ENCODE measurements at places on chromosomes 7 and 10. TPM values are rescaled to one million over a fixed set of nuclear protein-coding genes. Genes with fewer than 3 reads are reported as not detected.

The CCDC172 gene
- total RNA-seq = not detected

DNA sequence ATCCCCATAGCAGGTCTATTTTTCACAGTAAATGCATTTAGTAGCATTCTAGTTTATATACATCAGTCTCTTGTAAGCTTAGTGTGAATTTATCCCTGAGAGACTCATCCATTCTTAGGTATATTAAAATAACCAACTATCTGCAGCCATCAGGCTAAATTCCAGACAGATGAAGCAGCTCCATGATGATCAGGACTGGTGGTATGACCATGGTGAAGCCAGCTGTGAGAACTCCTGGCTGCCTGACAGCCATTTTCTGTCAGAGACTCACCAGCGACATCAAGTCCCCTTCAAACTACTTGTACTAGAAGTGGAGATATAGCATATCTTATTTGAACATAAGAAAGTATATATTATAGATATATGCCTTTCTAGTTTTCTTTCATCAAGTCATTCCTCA, 70.3 kb upstream of the GSDME start:
- H3K27ac ChIP-seq = no peak overlapping the region
- no peaks in the 10 kb centered on the region for H3K27me3 ChIP-seq
- H3K36me3 ChIP-seq = peaks cover 40% of the 10 kb centered on the region
- DNase-seq = no peak

DNA sequence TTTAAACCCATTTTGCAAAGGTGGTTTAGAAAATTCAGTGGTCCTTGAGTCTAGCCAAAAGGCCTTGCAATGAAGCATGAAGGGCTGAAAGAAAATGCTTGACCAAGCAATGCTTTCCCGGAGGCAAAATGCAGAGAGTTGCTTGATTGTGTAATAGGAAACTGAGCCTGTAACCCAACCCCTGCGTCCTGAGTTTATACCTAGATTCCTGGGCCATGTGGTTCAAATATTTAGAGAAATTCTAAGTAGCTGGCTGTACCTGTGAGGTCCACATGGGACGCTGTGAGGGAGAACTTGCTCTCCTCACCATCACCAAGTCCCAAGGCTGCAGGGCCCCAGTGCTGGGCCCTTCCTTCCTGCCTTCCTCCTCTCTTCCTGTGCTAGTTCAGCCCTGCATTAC, 45.7 kb downstream of the CXCL12 start:
- no peaks in the 10 kb centered on the region for H3K4me1 ChIP-seq
- peaks cover 8% of the 10 kb centered on the region for H3K27me3 ChIP-seq
- no peak overlapping the region for H3K4me3 ChIP-seq

DNA sequence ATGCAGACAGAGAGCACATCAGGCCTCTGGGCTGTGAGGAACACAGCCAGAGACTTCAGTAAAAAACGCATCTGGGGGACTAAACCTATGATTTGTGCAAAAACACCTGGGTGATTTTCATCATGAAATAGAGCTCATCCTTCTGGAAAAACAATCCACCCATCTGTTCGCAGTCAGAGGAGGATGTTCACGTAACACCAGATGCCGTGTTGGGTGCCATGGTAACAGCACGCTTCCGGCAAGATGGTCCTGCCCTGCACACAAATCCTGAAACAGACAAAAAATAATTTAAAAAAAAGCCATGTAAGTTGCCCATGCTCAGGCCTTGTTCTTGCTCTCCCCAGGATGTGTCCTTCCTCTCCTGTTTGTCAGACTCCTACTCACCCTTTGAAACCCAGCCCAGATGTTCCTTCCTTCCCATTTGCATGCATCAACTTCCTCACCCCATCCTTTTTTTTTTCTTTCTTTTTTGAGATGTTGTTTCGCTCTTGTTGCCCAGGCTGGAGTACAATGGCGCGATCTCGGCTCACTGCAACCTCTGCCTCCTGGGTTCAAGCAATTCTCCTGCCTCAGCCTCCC, 28.3 kb upstream of the GNA12 start:
- H3K27me3 ChIP-seq = no peaks in the 10 kb centered on the region
- H3K4me1 ChIP-seq = peaks cover 57% of the 10 kb centered on the region
- no peak for DNase-seq
- no peak overlapping the region for H3K27ac ChIP-seq

GRCh38 chr7:155490697-155491628, 33.0 kb downstream of the EN2 start:
- H3K36me3 ChIP-seq = peaks cover 2% of the 10 kb centered on the region
- no peak overlapping the region for H3K27ac ChIP-seq
- peaks cover 34% of the 10 kb centered on the region for H3K27me3 ChIP-seq
- H3K4me3 ChIP-seq = peak overlapping the region; percentile 59
- DNase-seq = peak; percentile 55

GRCh38 chr10:108544500-108545120, 1378.7 kb downstream of the XPNPEP1 start:
- no peak overlapping the region for H3K4me3 ChIP-seq
- H3K36me3 ChIP-seq = no peaks in the 10 kb centered on the region
- H3K4me1 ChIP-seq = no peaks in the 10 kb centered on the region
- no peaks in the 10 kb centered on the region for H3K27me3 ChIP-seq
- peak; percentile 42 for DNase-seq
- no peak overlapping the region for H3K27ac ChIP-seq

The COL26A1 gene
- total RNA-seq = not detected

DNA sequence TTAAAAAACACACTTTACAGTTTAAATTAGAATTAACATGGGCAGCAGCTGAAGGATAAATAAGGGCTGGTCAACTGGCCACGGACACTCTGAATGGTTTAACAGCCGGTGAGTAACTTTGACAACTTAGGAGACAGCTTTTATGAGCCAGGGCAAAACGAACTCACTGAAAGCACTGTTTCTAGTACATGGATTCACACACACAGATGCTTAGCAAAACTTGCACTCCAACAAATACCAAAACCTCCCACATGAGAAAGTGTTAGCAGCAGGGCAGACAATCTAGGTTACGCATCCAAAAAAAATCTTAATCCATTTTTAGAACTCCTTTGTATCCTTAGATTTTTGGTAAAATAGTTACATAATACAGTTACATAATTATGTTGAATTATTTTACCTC, 486.4 kb downstream of the PHTF2 start:
- no peaks in the 10 kb centered on the region for H3K36me3 ChIP-seq
- H3K27ac ChIP-seq = no peak overlapping the region
- H3K4me3 ChIP-seq = no peak overlapping the region

DNA sequence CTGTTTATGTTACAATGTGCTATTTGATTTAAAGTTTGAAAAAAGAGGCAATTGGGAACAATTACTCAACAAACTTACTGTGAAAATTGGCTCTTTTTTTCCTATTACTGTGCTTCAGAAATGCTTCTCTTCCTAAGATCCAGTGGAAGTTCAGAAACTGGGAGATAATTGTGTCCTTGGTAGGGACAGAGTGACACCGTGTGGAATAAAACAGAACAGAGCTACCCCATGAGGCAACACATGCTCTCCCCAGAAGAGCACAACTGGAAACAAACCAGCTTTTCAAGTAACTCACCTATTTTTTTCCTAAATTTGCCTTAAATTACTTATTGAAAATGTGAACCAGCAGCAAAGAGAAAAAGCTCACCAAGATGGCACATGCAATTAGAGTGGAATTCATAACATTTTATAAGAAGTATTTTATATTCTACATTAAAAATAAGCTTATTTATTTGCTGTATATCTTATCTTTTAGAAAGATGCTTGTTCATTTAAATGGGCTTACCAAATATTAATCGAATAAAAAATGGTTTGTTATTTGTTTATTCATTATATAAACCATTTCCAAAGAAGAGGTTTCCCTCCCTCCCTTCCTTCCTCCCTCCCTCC, 346.1 kb upstream of the ANKRD30A start:
- no peaks in the 10 kb centered on the region for H3K4me1 ChIP-seq
- H3K27ac ChIP-seq = no peak overlapping the region
- no peaks in the 10 kb centered on the region for H3K36me3 ChIP-seq
- H3K27me3 ChIP-seq = no peaks in the 10 kb centered on the region
- H3K4me3 ChIP-seq = no peak overlapping the region

The SEMA3E gene
- not detected for total RNA-seq

The CDC14C gene
- total RNA-seq = not detected

The ZPBP gene
- not detected for total RNA-seq

- DNase-seq = no peak
- H3K27ac ChIP-seq = no peak overlapping the region
- H3K36me3 ChIP-seq = no peaks in the 10 kb centered on the region
- H3K4me1 ChIP-seq = no peaks in the 10 kb centered on the region
- no peaks in the 10 kb centered on the region for H3K27me3 ChIP-seq
These were observed 309.2 kb downstream of the GFRA1 start for GRCh38 chr10:115963848-115964247.

DNA sequence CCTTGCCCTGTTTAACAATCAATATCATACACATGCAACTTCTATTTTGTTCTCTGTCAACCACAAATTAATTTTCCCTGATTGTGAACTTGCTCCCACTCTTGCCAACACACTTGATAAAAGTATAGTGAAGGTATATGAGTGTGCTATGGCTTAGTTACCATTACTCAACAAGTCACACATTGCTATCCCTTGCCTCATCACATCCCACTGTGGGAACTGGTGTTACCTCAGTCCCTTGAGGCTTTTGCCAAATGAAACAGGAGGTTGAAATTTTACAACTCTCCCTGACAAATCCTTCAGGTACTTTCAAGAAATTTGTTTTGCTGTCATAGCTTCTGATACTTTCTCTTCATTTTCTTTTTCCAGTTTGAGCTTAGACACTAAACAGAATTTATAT, 472.5 kb upstream of the SEMA3D start:
- no peak overlapping the region for H3K4me3 ChIP-seq
- H3K36me3 ChIP-seq = no peaks in the 10 kb centered on the region
- DNase-seq = no peak

DNA sequence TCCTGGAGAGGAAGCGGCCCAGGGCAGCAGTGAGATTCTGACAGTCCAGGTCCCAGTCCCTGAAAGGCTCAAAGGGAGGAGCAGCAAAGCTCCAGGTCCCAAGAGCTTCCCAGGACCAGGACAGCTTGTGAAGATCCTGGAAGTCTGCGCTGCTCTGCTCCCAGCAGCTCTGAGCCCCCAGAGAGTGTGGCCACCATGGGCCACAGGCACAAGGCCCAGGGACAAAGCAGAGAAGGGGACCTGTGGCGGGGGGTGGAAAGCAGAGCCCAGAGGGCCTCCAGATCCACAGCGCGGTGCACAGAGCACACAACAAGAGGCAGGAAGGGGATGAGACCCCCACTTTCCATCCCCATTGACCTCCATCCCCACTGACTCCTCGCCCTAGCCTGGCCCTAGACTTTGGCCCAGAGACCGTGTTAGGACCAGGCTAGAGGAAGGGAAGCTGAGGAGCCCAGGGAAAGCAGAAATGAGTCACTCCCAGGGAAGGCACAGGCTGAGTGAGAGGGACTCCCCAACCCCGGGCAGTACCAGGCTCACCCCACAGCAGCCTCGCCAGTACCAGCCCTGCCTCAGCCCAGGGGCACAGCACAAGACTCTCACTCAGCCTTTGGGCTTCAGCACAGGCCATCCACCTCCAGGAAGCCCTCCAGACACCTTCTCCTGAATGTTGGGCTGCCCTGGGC, 75.5 kb downstream of the GRID1 start:
- no peaks in the 10 kb centered on the region for H3K4me1 ChIP-seq
- DNase-seq = no peak
- H3K36me3 ChIP-seq = no peaks in the 10 kb centered on the region
- no peak overlapping the region for H3K27ac ChIP-seq
- no peak overlapping the region for H3K4me3 ChIP-seq

The SLC29A4 gene
- 0.42 TPM for total RNA-seq

- no peaks in the 10 kb centered on the region for H3K36me3 ChIP-seq
- H3K4me3 ChIP-seq = no peak overlapping the region
- no peaks in the 10 kb centered on the region for H3K27me3 ChIP-seq
- H3K4me1 ChIP-seq = no peaks in the 10 kb centered on the region
These were observed 42.7 kb downstream of the SPDYE5 start for GRCh38 chr7:75534727-75535307.

The PHKG1 gene
- 3.8 TPM for total RNA-seq

The SPDYE8 gene
- total RNA-seq = not detected

- no peaks in the 10 kb centered on the region for H3K36me3 ChIP-seq
- peak overlapping the region; percentile 61 for H3K4me3 ChIP-seq
- peak overlapping the region; percentile 23 for H3K27ac ChIP-seq
These were observed 56.4 kb upstream of the GNAI1 start for GRCh38 chr7:80078159-80078731.

GRCh38 chr7:27324246-27324645, 81.6 kb downstream of the EVX1 start:
- H3K27me3 ChIP-seq = peaks cover 17% of the 10 kb centered on the region
- no peaks in the 10 kb centered on the region for H3K36me3 ChIP-seq

The VAX1 gene
- total RNA-seq = not detected

DNA sequence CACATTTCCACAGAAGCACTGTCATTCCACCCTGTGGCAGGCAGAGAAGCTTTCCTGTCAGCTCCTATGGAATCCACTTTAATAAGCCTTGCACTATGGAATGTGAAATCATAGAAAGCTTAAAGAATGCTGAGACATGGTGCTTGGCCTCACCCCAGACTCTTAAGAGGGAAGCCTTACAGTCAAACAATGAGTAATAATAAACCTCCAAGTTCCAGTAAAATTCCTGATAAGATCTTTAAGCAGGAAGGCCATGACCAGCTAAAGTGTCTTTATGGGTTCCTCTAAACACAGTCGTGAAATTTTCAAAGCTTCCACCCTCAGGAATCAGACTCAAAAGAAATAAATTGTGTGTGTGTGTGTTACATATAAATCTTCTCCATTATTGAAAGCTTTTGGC, 11.9 kb upstream of the TEX36 start:
- H3K36me3 ChIP-seq = no peaks in the 10 kb centered on the region
- H3K4me3 ChIP-seq = no peak overlapping the region
- H3K4me1 ChIP-seq = no peaks in the 10 kb centered on the region
- no peak overlapping the region for H3K27ac ChIP-seq
- peaks cover 8% of the 10 kb centered on the region for H3K27me3 ChIP-seq

The BLNK gene
- not detected for total RNA-seq

The C10orf105 gene
- 0.36 TPM for total RNA-seq

The CDHR1 gene
- total RNA-seq = 1.4 TPM

GRCh38 chr10:75592151-75592787, 160.8 kb downstream of the LRMDA start:
- H3K27ac ChIP-seq = no peak overlapping the region
- H3K27me3 ChIP-seq = peaks cover 12% of the 10 kb centered on the region
- no peak overlapping the region for H3K4me3 ChIP-seq
- no peak for DNase-seq
- H3K4me1 ChIP-seq = no peaks in the 10 kb centered on the region

DNA sequence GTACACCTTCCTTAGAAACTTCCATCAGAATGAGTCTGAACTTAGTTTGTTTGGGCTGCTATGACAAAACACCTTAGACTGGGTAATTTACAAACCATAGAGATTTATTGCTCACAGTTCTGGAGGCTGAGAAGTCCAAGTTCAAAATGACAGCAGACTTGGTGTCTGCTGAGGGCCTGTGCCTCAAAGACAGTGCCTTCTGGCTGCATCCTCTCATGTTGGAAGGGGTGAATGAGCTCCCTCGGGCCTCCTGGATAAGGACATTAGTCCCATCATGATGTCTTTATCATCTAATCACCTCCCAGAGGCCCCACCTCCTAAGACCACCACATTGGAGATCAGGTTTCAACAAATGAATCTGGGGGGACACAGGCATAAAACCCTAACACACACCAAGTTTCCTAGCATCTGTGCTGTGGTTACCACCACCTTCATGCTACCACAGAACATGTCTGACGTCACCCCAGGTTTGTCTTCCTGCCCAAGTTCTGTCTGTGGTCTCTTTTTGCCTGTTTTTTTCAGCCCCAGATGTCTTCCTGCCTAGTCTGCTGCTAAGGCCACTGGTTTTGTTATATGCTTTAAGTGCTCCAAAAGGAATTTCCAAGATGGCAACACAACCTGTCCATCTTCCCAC, 150.9 kb upstream of the COBL start:
- H3K36me3 ChIP-seq = no peaks in the 10 kb centered on the region
- peaks cover 9% of the 10 kb centered on the region for H3K4me1 ChIP-seq
- DNase-seq = peak; percentile 18
- peaks cover 7% of the 10 kb centered on the region for H3K27me3 ChIP-seq

The PAX4 gene
- total RNA-seq = not detected
